ENCODE measurements at places on chromosomes 6 and 20.
A peak's percentile ranks its signal among the peaks of the same experiment; 100 is the strongest.

DNA sequence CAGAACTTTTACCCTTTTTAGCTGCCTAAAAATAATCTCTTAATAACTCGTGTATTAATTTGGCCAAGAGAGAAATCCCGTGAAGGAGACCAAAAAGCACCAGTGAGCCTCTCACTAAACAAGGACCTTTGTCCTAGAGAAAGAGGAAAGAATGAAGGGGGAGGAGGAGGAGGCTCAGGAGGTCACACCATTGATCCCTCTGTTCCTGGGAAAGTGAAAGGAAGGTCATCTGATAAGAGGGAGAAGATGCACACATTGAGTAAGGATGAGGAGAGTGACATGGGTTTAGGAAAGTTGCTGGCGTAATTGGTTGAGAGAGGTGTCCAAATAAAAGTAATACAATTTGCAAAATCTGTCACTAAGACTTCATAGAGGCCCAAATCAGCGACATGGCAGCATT is 49.2 kb downstream of the HLA-DPB1 start:
- DNase-seq, result no peak

- peak; percentile 36 for DNase-seq
Observed at GRCh38 chr6:166627875-166628801, 1.1 kb upstream of the RPS6KA2 start.

DNA sequence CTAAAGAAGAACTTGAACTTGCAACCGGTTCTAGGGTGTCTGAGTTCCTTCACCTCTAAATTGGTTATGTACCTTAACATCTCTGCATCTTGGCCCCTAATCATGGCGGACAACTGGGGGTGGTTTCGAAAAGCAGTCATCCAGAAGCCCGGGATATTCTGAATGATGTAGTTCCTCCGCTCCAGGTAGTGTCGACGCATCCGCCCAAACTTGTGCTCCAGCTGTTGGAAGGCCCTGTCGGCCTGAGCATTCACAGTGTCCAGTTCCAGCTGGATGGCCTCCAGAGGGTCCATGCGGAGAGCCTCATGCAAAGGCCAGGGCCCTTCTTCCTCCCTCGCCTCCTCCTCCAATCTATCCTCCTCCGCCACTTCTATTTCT is 887 bp downstream of the TSPYL1 start:
- no peak for DNase-seq

DNA sequence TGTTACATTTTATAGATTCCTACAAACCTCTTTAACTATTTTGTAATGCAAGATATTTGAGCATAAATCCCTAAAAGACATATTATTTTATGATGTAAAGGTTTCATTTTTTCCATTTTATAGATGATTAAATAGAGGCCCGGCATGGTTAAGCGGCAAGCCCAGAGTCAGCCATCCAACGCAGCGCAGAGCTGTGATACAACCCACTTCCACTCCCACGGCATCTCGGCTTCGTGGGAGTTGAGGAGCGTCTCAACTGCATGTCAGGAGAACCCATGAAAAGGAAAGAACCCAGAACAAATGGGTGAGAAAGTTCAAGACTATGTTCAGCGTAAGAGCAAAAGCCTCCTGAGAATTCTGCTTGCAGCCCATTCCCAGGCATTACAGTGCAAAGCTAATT is 488.2 kb downstream of the PRKN start:
- no peak for DNase-seq

GRCh38 chr6:34890533-34890925 is 1.5 kb downstream of the ANKS1A start:
- DNase-seq, result no peak

GRCh38 chr6:144990784-144991183 is 705.6 kb downstream of the UTRN start:
- DNase-seq, result no peak

DNA sequence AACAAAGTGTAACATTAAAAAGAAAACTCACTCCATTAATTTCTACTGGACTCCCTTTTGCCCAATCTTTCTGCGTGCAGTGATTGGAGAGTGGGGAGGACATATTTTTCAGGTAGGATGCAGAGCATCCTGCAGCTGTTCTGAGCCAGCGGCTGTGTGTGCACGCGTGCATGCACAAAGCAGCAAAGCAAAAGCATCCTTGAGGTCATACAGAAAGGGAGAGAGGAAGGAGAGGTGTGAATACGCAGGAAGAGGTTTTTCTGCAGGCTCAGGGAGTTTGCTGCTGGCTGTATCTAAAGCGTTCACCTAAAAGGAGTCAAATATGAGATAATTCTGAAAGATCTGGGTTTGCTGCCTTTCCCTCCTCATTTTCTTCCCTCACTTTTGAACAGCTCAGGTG is 108.4 kb downstream of the HUS1B start:
- DNase-seq, result no peak

DNA sequence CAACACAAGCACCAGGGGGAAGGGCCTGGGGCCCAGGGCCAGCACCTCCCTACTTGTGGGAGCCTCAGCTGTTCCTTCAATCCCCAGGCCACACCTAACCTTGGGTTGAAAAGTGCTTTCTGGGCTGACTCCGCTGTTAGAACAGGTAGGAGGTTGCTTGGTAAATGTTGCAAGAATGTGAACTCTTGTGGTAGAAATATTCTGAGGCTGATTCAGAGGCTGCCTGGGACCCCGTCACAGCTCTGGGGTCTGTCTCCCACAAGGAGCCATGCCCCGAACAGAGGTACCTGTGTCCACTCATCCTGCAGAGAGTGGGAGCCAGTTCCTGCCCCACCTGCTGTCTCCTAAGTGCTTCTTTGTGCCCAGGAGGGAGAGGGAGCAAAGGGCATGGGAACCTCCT is 14.4 kb upstream of the MAS1L start:
- DNase-seq, result no peak

- no peak for DNase-seq
Observed at GRCh38 chr6:107965746-107966145, 7.7 kb upstream of the SEC63 start.

- DNase-seq, result no peak
Observed at GRCh38 chr20:19321176-19321575, 108.7 kb downstream of the SLC24A3 start.

GRCh38 chr20:23419995-23420901 is 1.0 kb downstream of the NAPB start:
- no peak for DNase-seq

- DNase-seq, result no peak
Observed at GRCh38 chr20:50431066-50431450, 79.1 kb upstream of the PTPN1 start.

DNA sequence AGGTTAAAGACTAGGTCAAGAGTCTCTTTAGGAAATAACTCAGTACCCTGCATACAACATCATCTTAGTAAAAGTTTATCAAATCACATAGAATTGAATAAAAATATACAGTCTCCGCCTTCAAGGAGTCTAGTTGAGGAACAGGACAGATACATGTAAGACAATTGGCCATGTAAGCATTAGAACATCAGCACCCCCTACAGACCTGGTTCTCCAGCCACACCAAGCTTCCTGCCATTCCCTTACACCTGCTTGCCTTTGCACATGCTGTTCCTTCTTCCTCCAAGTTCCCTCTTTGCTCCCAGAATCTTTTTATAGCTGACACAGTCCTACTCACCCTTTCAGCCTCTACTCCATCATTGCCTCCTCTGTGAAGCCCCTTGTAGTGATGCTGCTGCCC is 187.8 kb upstream of the LRFN2 start:
- no peak for DNase-seq

DNA sequence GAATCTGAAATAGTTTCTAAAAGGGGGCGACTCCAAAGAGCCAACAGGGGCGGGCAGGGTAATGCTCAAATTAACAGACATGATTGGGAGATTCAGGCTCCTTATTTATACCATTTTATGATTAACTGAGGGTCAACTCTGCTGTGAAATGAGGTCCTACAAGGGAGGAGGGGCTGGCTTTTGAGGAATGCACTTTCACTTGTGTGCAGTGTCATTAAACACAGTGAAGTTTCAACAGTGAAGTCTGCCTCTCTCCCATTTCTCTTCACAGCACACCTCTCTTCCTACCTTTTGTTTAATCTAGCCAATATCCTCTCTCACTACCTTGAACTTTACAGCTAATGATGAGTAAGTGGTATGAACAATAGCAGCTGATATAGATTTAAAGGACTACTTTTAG is 557.3 kb upstream of the CITED2 start:
- no peak for DNase-seq

DNA sequence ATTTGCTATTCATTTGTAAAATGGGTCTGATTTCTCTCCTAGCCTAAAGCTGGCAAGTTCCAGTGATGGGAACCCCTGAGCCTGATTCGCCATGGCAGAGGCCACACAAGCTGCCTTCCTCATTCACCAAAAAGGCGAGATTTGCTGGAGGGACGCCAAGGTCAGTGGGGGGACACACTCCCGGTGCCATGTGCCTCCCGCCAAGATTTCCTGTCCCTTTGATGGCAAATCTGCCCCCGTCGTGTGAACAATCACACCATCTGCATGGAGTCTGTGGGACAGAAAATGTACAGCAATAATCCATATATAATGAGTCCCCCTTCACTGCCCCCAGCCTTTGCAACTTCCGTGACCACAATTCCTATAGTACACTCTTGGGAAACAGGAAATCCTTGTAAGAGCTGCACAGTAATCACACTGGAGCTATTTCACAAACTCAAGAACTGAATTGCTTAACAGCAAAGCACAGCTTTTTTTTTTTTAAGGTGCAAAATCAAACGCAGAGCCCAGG is 15.7 kb upstream of the IGF2R start:
- no peak for DNase-seq

DNA sequence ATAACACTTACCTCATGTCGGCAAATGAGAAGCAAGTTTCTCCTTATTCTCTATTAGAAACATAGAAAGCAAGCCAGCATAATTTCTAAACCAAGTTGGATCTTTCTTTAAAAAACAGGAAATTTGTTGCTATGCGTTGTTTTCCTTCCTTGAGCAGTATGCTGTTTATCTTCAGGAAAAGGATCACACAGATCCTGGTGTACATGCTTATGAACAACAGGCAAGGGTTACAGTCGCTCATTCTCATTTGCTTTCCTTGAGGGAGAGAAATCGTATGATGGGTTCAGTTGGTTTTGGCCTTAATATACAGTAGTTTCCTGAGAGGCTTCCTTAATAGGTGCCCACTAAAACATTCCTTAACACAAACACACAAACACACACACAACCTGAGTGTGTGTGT is 118.8 kb downstream of the FYN start:
- DNase-seq, result no peak

GRCh38 chr6:100979267-100979666 is 98.1 kb upstream of the ASCC3 start:
- no peak for DNase-seq

- no peak for DNase-seq
Observed at GRCh38 chr6:170081556-170081955, 209.3 kb downstream of the DLL1 start.

DNA sequence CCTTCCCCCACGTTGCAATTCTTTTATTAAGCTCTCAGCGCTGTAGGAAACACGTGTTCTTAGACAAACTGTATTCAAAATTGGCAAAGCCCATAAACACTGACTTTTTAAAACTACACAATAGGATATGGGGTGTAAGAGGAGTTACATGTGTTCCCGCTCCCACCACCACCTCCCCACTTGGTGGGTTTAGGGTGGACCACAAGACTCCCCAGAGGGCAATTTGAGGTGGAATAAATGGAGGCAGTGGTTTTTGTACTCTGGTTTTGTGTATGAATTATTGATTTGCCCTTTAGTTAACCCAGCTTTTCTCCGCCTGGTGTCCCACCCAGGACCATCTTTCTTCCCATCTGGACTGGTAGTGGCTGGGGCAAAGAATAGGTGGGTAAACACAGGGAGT is 3.7 kb downstream of the UQCC2 start:
- DNase-seq, result no peak

GRCh38 chr20:5667705-5668528 is 82.3 kb upstream of the SHLD1 start:
- DNase-seq, result no peak

DNA sequence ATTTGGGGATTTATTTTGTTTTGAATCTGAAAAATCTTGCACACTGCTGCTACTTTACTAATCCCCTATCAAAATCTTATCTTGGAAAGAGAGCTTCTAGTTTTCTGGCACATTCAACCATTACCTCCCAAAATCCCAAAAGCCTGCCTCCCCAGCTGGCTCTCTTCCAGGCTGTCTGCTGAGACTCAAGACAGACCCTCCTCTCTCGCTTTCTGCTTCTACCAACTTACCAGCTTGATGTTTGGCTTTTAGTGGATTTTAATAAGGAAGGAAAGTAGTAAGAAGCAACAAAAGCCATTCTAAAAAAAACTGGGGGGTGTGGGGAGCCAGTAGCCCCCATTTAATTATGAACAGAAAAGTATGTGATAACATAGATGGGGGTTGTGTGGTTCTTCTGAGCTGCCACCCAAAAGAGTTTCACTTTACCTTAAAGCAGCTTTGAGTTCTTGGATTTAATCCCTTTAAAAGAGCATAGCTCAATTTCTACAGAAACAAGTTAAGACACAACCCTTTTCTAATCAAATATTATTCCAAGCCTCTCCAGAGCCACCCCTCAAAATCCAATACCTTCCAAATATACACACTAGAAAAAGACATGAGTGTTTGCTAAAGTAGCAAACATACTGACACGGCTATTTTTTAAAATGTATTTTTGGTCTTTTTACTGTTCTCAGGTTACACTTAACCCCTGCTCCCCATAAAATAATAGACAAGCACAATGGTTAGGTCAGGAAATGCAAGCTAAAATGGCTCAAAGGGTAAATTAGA is 71.7 kb downstream of the ATP9A start:
- no peak for DNase-seq

DNA sequence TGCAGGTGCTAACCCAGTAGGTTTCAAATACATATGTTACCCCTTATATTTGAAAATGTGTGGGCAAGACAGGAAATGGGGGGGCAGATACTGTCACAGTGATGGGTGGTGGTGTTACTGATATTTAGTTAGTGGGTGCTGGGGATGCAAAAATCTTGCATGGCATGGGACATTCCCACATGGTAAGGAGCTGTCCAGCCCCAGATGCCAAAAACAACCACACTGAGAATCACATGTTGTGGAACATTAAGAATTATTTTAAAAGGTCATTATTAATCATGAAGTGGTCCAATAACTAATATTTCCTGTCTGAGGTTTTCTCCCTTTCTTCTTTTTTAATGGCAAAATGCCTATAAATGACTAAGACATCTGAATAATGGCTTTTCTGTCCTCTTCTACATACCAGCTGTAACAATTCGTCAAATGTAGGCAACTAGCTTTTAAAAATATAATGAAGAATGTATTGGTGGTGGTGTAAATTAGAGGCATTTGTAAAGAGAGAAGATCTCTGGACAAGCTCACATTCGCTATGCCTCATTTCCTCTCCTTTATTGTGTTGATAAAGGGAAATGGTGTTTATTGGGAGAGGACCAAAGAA is 57.3 kb upstream of the SLC35B3 start:
- no peak for DNase-seq

- DNase-seq, result no peak
Observed at GRCh38 chr20:53072923-53073579, 100.9 kb downstream of the TSHZ2 start.

All from GM19239 (cell line).